ENCODE measurements at places on chromosomes 11 and 22.
A peak's percentile ranks its signal among the peaks of the same experiment; 100 is the strongest.

DNA sequence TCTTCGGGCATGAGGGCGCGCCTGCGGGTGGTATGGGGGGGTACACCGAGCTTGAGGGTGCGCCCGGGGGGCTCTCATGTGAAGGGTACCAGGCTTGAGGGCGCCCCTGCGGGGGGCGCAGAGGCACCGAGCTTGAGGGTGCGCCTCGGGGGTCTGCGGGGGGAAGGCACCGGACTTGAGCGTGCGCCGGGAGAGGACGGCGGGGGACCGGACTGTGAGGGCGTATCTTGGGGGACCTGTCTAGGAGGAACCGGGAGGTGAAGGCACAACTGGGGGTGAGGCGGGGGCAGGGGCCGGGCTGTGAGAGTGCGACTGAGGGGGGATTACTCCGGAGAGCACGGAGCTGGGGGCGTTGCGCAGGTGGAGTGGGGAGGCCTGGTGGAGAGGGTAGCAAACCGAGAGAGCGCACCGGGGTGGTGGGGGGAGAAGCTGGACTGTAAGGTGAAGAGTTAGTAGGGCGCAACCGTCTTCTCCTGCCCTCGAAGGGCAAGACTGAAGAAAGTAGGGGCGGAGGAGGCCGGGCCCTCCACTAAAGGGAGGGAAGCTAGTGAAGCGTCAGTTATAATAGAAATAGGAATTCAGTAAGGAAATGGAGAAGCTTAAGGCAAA, 1.1 kb upstream of the DDX6 start:
- DNase-seq = no peak

- peak; percentile 84 for DNase-seq
Measured at GRCh38 chr11:113189909-113190667, 124.3 kb upstream of the TTC12 start.

DNA sequence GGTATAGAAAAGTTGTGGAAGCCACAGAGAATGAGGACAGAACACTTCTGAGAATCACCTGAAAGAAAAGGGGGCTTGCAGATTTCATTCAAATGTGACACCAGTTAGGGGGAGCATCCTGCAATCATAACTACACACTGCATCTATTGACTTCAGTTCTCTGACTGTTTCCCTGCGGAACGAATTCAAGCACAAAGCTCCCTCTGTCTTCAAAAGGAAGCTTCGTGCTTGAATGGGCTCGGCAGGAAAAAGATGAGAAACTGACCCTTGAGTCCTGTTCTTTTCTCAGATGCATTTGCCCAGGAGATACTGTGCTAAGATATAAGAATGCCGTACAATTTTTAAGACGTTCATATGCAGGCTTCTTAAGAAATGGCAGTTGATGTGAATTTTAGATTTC, 2000.4 kb upstream of the RAG2 start:
- no peak for DNase-seq

GRCh38 chr22:32753591-32753990, 47.9 kb upstream of the TIMP3 start:
- no peak for DNase-seq
